ENCODE measurements at places on chromosomes 11 and 22.

DNA sequence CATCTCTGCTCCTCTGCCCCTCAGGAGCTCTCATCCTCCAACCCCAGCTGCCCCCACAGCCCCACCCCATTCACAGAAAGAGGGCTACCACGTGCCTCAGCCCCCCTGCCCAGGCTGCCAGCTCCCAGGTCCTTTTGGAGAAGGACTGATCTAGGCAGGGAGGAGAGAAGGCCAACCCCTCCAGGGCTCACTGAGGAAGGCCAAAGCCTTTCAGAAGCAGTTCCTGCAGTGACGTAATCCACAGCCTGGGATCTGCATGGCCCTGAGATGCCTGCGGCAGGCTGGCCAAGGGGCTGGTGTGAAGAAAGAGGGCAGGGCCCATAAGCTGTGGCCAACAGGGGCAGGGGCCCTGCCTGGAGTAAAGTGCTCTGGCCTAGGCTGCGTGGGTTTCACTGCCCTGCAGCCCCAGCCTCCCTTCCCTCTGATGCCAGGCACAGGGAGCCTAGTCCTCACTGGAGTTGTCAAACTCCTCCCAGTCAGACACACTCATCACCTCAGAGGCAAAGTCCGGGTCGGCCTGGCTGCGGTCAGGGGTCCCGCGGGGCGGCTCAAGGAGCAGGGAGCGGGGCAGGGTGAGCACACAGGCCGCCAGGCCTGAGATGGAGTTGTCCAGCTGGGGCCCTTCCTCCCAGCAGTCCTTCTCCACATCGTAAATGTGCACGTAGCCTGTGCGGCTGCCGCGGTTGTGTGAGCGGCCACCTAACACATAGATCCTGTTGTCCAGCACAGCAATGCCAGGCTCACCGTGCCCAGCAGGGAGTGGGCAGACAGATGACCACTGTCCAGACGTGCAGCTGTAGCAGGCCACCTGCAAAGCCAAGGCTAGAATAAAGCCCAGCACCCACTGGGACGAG, 4.2 kb upstream of the SCARF2 start:
- H3K4me3 ChIP-seq: no peak overlapping the region
- H3K4me1 ChIP-seq: peaks cover 3% of the 10 kb centered on the region
- no peaks in the 10 kb centered on the region for H3K27me3 ChIP-seq

GRCh38 chr11:132158091-132158490, 787.7 kb downstream of the NTM start:
- no peaks in the 10 kb centered on the region for H3K4me1 ChIP-seq
- no peaks in the 10 kb centered on the region for H3K27me3 ChIP-seq
- no peak for DNase-seq
- no peaks in the 10 kb centered on the region for H3K36me3 ChIP-seq

GRCh38 chr11:36452961-36453360, 57.1 kb downstream of the TRAF6 start:
- H3K4me3 ChIP-seq: no peak overlapping the region
- no peaks in the 10 kb centered on the region for H3K36me3 ChIP-seq

GRCh38 chr11:115911613-115912346, 407.6 kb upstream of the CADM1 start:
- no peaks in the 10 kb centered on the region for H3K27me3 ChIP-seq
- no peaks in the 10 kb centered on the region for H3K36me3 ChIP-seq
- DNase-seq: no peak
- H3K4me3 ChIP-seq: no peak overlapping the region

Data from thoracic aorta (tissue), 2 donors.